ENCODE measurements at places on chromosomes 5 and 9. TPM values are rescaled to one million over a fixed set of nuclear protein-coding genes. Genes with fewer than 3 reads are reported as not detected.

- no peaks in the 10 kb centered on the region for H3K27me3 ChIP-seq
- no peak overlapping the region for H3K4me3 ChIP-seq
- no peak for DNase-seq
- H3K4me1 ChIP-seq: peaks cover 57% of the 10 kb centered on the region
Observed at GRCh38 chr5:143059976-143060765, 290.0 kb downstream of the ARHGAP26 start.

DNA sequence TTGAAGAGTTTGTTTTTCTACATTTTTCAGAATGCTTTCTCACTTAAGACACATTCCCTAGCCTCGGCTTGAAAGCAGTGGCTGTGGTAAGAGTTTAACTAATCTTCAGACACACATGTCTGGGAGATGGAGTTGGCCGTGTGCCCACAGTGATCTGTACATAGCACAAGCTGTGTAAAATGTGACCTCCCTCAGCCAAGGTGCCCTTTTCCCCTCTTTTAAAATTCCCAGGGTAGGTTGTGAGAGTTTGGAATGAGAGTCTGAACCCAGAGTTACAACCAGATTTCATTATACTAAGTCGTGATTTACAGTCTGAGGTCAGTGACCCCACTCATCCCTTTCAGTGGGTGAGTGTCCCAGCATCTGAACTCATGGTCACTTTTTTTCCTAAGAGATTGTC lies 230.4 kb downstream of the DOCK8 start:
- peaks cover 84% of the 10 kb centered on the region for H3K36me3 ChIP-seq
- H3K4me3 ChIP-seq: no peak overlapping the region
- H3K27ac ChIP-seq: no peak overlapping the region
- H3K27me3 ChIP-seq: no peaks in the 10 kb centered on the region
- no peak for DNase-seq

- no peak for DNase-seq
- peaks cover 8% of the 10 kb centered on the region for H3K36me3 ChIP-seq
- no peaks in the 10 kb centered on the region for H3K27me3 ChIP-seq
- H3K27ac ChIP-seq: no peak overlapping the region
- H3K4me3 ChIP-seq: no peak overlapping the region
Observed at GRCh38 chr5:149370878-149371277, 8.2 kb downstream of the IL17B start.

- no peaks in the 10 kb centered on the region for H3K36me3 ChIP-seq
- no peaks in the 10 kb centered on the region for H3K27me3 ChIP-seq
- peaks cover 14% of the 10 kb centered on the region for H3K4me1 ChIP-seq
- H3K27ac ChIP-seq: no peak overlapping the region
Observed at GRCh38 chr5:138949988-138950387, 74.9 kb upstream of the LRRTM2 start.

GRCh38 chr5:59446356-59446755 lies 447.2 kb downstream of the PDE4D start:
- H3K4me1 ChIP-seq: no peaks in the 10 kb centered on the region
- H3K4me3 ChIP-seq: no peak overlapping the region
- peaks cover 1% of the 10 kb centered on the region for H3K27me3 ChIP-seq

- no peak for DNase-seq
- H3K27me3 ChIP-seq: no peaks in the 10 kb centered on the region
- no peaks in the 10 kb centered on the region for H3K4me1 ChIP-seq
- no peak overlapping the region for H3K4me3 ChIP-seq
- no peaks in the 10 kb centered on the region for H3K36me3 ChIP-seq
Observed at GRCh38 chr5:89967771-89968444, 441.6 kb downstream of the CETN3 start.

Gene GARIN3
- total RNA-seq: 0.30 TPM

Data from activated T-helper 2 cell treated with anti-CD3 and anti-CD28 coated beads, Interferon-gamma antibody, Interleukin-2, Interleukin-4, amounts not matched to agents 10 μg/mL and 5 μg/mL and 100 μg/mL, durations not matched to agents 14 hours and 24 hours and 36 hours (primary cell).